ENCODE measurements at places on chromosomes 3 and 15.

DNA sequence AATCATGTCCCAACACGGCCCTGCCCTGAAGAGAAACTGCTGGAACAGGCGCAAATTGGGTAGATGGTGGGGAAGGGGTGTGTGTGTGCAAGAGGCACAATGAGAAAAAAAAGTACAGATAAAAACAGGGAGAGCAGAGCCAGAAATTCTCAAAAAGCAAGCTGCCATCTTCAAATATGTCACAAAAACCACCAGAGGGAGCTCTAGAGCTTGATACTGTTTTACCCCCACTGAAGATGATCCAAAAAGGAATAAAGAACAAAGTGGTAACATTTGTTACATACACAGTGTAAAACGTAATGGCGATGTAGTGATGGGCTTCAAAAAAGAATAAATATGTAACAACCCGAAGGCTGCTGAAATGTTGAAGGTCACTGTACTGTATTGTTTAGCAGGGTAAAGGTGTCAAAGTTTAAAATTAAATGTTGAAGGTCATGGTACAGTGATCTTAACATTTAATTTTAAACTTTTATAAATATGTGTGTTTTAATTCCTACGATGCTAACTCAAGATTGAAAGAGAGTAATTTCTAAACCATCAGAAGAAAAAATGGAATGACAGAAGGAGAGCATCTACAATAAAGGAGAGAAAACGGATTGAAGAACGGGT is 6.0 kb downstream of the SNRPA1 start:
- DNase-seq: no peak

GRCh38 chr15:38562278-38562677 is 2.3 kb downstream of the RASGRP1 start:
- DNase-seq: peak; percentile 50

DNA sequence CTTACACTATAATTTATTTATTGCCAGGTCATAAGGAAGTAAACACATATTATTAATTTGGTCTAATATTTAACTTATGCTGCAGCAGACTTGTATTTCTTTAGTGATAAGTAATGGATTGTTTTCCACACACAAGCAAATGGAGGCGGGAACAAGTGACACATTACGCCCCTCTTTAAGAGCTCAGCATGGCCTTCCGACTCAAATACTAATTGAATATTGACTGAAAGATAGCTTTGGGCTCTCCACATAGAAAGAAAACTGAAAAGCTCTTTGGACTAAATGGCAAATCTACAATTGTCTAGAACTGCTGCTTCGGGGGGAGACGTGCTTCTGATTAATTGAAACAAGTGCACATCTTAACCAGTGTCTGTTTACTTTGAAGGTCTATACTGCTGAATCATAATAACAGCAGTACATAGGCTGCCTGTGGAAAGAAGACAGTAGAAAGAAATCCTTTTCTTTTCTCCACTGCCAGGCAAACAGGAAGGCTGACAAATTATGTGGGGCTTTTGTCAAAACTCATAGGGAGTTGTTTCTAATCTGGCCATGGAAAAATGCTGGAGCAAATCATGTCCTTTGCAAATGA is 15.9 kb downstream of the CADPS start:
- no peak for DNase-seq

- no peak for DNase-seq
These were observed 43.5 kb upstream of the ALCAM start for GRCh38 chr3:105323274-105323599.

- no peak for DNase-seq
These were observed 252.7 kb upstream of the ICE2 start for GRCh38 chr15:60731583-60732130.

DNA sequence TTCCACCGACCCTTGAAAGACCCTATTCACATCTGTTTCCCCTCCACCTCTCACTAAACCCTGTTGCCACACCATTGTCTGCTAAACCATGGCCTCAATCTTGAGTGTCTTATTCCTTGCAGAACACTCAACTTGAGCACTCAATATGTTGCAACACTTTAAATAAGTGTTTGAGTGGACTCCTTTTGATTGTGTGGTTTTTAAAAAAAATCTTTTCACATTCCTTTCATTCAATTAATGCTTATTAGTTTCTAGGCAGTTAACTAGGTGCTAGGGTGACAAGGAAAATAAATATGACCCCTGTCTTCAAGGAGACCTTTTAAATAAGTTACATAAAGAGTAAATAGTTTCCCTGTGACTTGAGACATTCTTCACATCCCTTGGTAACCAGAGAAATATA is 13.3 kb upstream of the HHLA2 start:
- DNase-seq: no peak

DNA sequence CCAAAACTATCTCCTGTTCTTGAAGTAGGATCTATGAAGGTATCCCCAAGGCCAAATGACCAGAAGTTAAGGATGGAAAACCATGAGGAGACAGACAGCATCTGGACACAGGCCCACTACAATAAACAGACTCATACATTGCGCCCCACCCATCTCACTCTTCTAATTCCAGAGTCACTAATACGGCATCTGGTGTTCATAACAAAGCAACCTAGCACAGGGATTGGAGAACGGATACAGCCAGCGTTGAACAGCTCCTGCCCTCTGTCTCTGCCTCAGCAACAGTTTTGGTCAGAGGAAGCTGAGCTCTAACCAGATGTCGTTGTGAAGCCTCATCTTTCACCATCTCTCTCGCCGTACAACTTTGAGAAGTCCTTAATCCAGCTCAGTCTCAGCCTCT is 44.5 kb upstream of the CCDC80 start:
- no peak for DNase-seq

- DNase-seq: no peak
These were observed 424.7 kb downstream of the ZBBX start for GRCh38 chr3:166955201-166955939.

DNA sequence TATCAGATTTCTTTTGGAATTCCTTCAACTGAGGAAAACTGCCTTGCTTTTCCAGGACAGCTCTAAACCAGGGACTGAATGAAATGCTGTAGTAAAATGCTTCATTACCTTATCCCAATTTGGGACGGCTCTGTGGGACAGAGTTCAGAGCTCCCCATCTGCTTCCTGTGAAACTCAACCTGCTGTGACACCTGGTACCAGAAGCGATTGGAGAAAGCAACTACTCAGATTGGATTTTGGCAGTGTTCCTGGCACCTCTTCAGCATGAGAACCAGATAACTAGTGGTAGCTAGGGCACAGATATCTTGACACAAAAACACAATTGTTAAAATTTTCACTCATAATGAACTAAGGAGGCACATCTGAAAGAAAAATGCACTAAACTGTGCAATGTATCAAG is 539.1 kb downstream of the SI start:
- DNase-seq: no peak

- no peak for DNase-seq
These were observed 202.2 kb downstream of the OPA1 start for GRCh38 chr3:193795062-193795690.

- no peak for DNase-seq
These were observed 20.1 kb downstream of the STX19 start for GRCh38 chr3:94008253-94008652.

DNA sequence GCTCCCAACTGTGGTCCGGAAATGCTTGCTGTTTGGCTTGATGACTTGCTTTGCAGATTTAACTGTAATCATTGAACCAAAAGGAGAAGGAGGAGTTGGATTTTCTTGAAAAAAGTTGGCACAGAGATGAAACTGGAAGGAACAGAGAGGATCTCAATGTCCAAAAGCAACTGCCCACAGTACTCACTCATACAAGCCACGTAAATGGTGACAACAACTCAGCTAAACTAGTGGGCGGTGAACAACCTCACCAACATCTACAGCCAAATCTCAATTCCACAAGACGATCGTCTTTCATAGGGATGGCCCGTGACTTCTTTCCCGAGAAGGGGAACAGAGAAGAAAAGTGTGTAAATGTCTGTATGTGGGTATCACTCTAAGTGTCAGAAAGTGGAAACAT is 48.1 kb downstream of the MYO5C start:
- DNase-seq: no peak

DNA sequence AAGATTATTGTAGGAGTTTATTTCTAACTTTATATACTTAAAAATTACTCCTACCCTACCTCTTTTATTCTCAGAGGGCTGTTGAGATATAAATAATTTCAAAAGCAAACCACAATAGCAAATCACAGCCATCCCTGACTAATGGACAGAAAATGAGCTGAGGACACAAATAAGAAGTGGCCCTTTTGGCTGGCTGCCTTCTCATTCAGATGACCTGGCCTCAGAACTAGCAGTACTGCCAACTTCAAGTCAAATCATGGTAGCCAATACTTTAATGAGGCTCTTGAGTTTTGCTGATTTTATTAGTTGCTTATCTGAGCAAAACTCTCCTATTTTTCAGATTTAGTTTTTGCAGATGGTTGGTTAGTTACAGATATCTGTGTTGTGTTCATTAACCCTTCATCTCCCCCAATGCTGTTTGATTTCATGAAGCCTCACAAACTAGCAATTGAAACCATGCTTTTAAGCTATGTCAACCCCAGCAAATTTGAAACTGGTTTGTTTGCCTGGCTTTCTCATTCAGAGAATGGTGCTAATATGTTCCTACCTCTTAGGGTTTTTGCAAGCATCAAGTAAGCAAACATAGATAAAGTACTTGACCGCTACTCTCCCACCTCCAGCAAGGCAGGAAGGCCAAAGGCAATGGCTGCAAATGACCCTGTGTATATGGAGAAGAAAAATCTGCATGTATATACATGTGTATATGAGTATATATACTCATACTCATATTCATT is 73.4 kb upstream of the HACD2 start:
- no peak for DNase-seq

DNA sequence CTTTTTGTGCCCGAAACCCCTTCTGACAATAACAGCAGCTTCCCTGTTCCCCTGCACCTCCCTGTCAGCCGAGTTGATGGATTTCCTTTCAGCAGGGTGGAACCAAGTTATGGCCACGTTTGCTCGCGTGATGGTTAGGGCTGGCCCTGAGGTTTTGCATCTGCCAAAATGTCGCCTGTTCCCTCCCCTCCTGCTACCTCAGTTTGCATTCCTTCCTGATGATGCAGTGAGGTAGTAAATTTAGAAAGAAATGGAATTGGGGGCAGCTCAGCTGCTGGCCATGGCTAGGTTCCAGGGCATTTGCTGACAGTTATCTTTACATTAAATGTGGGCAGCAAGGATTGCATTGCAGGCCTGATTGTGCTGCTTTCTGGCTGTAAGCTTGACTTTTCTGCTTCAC is 13.2 kb downstream of the LIMD1 start:
- DNase-seq: no peak

- DNase-seq: no peak
These were observed 100.2 kb downstream of the IQSEC1 start for GRCh38 chr3:12972781-12973702.

Measured in activated CD4-positive, alpha-beta T cell treated with anti-CD3 and anti-CD28 coated beads for 36 hours (primary cell).